ENCODE measurements at places on chromosomes 4 and X. TPM values are rescaled to one million over a fixed set of nuclear protein-coding genes. Genes with fewer than 3 reads are reported as not detected.

GRCh38 chr4:173170182-173170778, 1.7 kb downstream of the GALNT7 start:
- H3K4me1 ChIP-seq = peaks cover 48% of the 10 kb centered on the region
- no peak for DNase-seq
- H3K4me3 ChIP-seq = peak overlapping the region; percentile 91
- peaks cover 8% of the 10 kb centered on the region for H3K36me3 ChIP-seq
- no peaks in the 10 kb centered on the region for H3K27me3 ChIP-seq

DNA sequence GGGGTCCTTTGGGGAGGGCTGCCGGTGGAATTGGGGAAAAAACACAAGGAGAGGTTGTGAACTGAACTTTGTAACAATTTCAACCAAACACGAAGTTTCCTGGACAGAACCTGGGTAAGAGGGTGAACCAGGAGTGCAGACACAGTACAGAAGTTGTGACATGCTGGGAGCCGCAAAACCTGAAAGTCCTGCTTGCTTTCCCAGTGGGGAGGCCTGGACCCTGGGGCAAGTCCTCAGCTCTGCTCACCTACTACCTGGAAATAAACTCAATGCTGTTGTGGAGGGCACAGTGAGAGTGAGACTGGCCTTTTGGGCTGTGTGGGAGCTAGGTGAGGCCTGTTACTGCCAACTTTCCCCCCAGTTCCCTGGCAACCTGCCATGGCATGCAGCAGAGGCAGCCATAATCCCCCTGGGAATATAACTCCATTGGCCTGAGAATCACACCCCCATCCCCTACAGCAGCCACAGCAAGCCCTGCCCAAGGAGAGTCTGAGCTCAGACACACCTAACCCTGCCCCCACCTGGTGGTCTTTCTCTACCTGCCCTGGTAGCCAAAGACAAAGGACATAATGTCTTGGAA, 162.8 kb downstream of the THOC2 start:
- no peak for DNase-seq
- H3K36me3 ChIP-seq = no peaks in the 10 kb centered on the region
- no peak overlapping the region for H3K27ac ChIP-seq
- H3K4me1 ChIP-seq = no peaks in the 10 kb centered on the region

GRCh38 chrX:18457000-18457399, 31.6 kb downstream of the CDKL5 start:
- H3K36me3 ChIP-seq = no peaks in the 10 kb centered on the region
- no peaks in the 10 kb centered on the region for H3K4me1 ChIP-seq
- no peak overlapping the region for H3K27ac ChIP-seq
- no peak for DNase-seq
- no peaks in the 10 kb centered on the region for H3K27me3 ChIP-seq

SPANXB1 gene
- total RNA-seq = not detected

NLGN4X gene
- not detected for total RNA-seq

PNMA3 gene
- 0.90 TPM for total RNA-seq

DNA sequence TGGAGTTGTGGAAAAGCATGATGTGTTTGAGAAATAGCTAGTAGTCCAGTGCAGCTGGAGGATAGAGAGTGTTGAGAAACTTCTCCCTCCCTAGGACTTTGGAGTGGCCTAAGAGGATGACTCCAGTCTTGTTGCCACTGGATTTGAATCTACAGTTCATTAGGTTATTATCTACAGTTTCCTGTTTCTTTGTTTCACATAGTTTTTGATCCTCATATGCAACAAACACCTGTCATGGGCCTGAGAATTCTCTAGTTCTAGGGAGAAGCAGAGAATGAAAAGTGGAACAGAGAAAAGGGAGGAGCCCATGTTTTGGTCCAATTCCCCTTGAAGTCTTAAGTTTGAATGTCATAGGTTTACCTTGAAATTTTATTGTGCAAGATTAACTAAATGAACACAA, 73.6 kb upstream of the TBC1D9 start:
- H3K27ac ChIP-seq = no peak overlapping the region
- no peaks in the 10 kb centered on the region for H3K27me3 ChIP-seq
- no peaks in the 10 kb centered on the region for H3K36me3 ChIP-seq
- no peaks in the 10 kb centered on the region for H3K4me1 ChIP-seq
- no peak overlapping the region for H3K4me3 ChIP-seq
- no peak for DNase-seq

CSAG1 gene
- total RNA-seq = not detected

- H3K36me3 ChIP-seq = no peaks in the 10 kb centered on the region
- peak; percentile 73 for DNase-seq
- no peak overlapping the region for H3K27ac ChIP-seq
Measured at GRCh38 chrX:43349363-43349762, 306.7 kb upstream of the MAOA start.

PLAC8 gene
- total RNA-seq = 41.2 TPM

DNA sequence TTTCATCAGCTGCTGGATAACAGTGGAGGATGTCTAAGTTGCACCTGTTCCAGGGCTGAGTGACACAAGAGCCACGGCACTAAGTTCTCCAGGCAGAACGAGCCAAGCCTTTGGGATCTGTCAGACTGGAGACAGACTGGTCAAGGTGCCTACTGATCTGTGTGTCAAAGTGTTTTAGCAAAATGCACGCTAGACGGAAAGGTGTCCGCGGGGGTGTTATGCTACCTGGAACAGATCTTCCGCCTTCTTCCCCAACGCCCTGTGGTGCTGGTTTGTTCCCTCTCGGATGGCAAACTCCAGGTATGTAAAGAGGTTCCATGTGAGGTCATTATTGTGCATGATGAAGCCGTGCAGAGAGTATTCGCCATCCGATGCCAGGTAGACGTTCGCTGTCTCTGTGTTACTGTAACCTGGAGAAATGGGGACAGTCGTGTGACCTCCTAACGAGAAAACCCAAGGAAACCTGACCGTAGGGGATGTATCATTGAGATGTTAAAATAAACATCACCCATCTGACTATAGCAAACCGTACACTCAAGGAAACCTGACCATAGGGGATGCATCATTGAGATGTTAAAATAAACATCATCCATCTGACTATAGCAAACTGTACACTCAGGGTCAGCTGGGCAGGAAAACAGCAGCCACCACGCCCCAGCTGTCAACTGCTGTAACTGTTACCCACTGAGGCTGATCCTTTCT, 29.7 kb upstream of the SLC25A6 start:
- no peaks in the 10 kb centered on the region for H3K27me3 ChIP-seq
- no peaks in the 10 kb centered on the region for H3K4me1 ChIP-seq
- DNase-seq = no peak
- no peak overlapping the region for H3K4me3 ChIP-seq

DNA sequence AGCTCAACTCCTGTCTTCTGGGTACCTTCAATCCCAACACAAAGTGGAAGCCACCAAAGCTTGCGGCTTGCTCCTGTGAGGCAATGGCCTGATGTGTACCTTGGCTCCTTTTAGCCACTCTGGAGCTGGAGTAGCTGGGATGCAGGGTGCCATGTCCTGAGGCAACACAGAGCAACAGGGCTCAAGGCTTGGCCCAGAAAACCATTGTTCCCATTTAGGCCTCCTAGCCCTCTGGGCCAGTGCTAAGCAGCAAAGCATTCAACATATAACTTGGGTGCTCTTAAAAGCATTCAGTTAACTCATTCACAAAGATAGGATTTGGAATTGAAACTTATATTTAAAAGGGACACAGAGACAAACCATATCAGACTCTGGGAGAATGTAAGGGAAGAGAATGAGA, 194.5 kb upstream of the ARHGEF9 start:
- no peak overlapping the region for H3K4me3 ChIP-seq
- H3K27me3 ChIP-seq = no peaks in the 10 kb centered on the region
- H3K27ac ChIP-seq = no peak overlapping the region
- no peak for DNase-seq
- no peaks in the 10 kb centered on the region for H3K36me3 ChIP-seq

DNA sequence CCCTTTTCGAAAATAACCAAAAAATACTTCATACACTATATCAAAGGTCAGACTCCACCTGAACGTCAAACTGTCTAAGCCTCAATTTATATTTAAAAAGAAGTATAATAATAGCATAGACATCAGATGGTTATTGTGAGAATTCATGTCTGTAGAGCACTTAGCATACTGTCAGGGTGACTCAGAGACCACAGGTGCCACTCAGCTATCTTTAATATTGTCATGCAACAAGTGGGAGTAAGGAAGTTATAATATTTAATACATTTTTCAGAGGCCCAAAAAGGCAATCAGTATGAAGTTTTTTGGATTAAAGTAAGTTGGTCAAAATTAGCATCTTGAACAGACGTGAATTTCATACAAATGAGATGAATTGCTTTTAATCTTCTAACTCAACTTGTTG, 93.3 kb downstream of the PHOX2B start:
- no peak for DNase-seq
- H3K4me1 ChIP-seq = no peaks in the 10 kb centered on the region
- peaks cover 3% of the 10 kb centered on the region for H3K27me3 ChIP-seq
- H3K36me3 ChIP-seq = no peaks in the 10 kb centered on the region
- H3K27ac ChIP-seq = no peak overlapping the region
- H3K4me3 ChIP-seq = no peak overlapping the region

DNA sequence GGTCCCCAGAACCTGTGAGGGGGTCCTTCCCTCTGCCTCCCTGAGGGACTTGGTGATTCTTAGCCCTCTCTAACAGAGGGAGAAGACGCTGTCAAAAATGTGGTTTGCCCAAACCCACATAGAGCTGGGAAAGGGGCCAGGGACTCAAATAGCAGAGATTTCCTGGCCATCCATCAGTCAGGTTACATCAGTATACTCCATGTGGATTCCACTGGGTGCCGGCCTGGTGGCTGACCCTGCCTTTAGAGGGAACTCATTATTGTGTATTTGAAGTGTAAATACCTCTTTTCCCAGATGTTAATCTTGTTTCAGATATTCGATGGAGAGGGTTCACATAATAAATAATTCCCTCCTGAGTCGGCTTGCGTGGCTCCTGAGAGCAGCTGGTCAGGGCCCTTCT, 130.3 kb downstream of the TBL1X start:
- DNase-seq = no peak
- no peak overlapping the region for H3K27ac ChIP-seq
- peaks cover 8% of the 10 kb centered on the region for H3K36me3 ChIP-seq
- H3K4me1 ChIP-seq = no peaks in the 10 kb centered on the region

All from activated CD4-positive, alpha-beta T cell treated with anti-CD3 and anti-CD28 coated beads, Interleukin-2, amount 10 ng/mL, durations not matched to agents 24 days and 14 days (primary cell).